ENCODE measurements at places on chromosomes 13 and 19.

DNA sequence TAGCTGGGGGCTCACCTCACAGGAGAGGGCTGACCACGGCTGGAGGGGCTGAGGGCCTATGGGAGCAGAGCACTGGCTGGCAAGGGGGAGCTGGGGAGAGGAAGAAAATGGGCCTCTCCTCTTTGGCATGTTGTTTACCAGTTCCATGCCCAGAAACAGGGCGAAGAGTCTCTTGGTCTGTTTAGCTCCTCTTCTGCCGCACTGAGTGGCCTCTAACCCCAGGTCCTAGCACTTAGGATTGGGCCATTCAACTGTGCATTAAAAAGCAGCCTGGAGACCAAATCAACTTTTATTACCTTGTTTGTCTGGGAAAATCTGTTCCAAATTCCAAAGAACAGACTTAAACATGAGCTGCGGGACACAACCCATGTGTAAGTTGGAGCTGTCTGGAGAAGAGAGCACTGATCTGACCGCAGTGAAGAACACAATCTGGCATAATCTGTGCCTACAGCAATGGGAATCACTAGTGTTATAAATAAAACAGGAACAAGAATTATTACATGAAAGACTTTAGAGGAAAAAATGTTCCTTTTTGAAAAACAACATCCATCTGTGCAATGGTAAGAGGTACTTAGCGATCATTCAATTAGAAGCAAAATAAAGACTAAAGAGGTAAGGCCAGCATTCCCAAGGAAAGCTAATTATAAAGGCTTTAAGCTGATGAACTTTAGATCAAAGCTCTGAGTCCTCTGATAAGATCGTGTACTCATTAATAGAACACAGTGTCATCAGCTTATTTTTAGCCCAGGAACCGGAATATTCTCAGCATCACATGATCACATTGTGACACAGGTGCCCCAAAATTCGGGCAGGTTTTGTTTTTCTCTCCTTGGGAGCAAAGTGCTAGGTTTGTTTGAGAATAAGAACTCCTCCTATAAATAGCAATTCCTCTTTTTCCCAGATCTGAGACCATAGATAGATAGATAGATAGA lies 243.2 kb downstream of the COL4A1 start:
- DNase-seq, result no peak

DNA sequence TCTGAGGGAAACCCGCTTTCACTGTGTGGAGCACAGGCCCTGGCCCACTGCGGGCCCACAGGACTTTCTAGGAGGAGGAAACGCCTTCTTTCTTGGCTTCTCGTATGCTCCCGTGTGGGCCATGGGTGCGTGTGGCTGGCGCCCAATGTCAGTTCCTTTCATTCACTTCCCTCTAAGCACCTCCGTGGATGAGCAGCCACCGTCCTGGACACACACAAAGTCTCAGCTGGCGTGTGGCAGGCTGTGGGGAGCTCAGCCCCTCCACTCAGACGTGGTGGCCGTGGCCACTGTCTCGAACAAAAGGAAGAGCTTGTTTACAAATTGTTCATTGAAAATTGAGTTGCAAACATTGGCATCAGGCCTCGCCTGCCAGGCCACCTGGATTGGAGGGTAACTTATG lies 240.0 kb upstream of the SGCG start:
- DNase-seq, result no peak

- DNase-seq, result no peak
Measured at GRCh38 chr13:46168341-46168740, 13.6 kb downstream of the LCP1 start.

DNA sequence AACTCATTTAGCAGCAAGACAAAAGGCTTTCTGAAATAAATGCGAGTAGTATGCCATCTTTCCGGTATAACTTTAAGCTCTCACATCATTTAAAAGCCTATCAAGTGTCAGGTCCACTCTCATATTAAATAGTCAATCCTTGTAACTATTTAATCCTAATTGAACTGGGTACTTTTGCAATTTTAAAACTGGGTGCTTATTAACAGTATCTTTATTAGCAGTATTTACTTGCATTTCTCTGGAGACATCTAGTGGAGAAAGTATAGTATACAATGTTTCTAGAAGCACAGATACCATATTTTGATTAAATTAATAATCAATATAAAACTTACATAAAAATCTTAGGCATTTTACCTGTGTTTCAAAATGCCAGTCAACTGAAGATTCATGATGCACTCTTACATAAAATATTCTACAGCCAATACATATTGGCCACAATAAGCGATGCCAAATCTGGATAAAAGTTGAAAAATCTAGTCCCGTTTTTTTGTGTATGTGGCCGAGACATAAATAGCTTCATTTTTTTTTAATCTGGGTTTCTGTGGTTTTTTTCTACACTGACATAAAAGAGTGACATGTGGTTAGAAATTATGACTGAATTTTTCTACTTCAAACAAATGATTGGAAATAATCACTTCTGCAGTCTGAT lies 4.3 kb upstream of the POSTN start:
- DNase-seq, result no peak

GRCh38 chr13:100859861-100860260 lies 185.3 kb upstream of the TMTC4 start:
- no peak for DNase-seq

- DNase-seq, result no peak
Measured at GRCh38 chr13:91115776-91116175, 231.7 kb upstream of the MIR17HG start.

DNA sequence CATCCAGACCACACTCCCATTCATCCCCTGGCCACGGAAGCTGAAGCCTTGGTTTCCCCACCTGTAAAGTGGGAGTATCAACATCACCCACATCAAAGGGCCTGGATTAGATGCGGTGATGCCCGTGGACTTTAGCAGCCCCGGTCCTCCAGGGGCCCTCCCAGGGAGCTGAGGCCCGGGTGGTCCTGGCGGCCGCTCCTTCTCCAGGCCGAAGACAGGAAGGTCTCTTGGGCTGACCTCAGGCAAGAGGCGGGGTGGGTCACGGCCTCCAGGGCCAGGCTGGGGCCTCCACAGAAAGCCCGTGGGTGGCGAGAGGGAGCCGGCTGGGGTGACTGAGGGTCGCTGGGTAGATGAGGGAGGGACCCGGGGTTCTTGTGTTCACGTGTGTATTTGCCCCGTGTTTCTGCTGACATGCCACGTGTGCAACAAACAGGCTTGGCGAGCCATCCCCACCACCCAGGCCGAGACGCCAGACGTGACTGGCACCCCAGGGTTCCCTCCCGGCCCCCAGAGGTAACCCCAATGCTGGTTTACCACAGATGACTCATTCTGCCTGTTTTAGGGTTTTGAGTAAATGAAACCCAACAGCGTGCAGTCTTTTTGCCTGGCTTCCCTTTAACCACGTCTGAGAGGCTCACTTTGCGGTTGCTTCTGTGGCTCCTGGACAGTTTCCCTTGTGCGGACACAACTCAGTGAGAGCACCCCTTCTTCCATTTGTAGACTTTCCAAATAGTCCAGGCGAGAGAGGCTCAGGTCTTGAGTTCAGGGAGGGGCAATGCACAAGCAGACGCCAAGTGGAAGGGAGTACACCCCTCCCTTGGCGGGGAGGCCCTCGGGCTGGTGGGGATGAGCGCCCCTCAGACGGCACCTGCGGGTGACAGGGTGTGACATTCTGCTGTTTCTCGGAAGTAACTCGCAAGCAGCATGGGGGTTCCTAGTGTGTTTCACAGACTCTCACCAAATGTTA lies 42.9 kb downstream of the C13orf46 start:
- no peak for DNase-seq

DNA sequence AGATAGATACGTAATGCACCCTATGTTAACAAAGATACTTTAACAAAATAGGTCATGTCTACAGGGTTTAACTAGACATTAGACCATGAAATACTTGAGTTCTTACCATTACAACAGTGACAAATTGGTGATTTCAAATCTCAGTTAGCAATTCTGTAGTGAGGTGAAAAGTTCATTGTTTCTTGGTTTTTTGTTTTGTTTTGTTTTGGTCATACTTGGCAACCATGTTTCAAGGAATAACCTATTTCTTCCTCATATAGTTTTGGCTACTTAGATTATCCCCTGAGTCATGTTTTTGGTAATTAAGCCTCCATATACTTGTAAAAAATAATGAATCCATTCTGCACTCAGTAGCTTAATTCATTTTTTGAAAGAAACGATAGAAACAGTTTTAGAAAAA lies 1200.4 kb downstream of the DIAPH3 start:
- DNase-seq, result no peak

DNA sequence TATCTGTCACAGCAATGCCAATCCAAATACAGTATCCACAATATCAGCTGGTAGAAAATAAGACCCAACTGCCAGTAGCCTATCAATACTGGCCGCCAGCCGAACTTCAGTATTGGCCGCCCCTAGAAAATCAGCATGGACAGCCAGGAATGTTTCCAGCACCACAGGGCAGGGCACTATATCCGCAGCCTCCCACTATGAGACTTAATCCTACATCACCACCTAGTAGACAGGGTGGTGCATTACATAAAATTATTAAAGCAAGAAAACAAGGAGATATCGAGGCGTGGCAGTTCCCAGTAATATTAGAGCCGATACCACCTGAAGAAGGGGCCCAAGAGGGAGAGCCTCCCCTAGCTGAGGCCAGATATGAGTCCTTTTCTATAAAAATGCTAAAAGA lies 111.3 kb downstream of the ZNF486 start:
- no peak for DNase-seq

DNA sequence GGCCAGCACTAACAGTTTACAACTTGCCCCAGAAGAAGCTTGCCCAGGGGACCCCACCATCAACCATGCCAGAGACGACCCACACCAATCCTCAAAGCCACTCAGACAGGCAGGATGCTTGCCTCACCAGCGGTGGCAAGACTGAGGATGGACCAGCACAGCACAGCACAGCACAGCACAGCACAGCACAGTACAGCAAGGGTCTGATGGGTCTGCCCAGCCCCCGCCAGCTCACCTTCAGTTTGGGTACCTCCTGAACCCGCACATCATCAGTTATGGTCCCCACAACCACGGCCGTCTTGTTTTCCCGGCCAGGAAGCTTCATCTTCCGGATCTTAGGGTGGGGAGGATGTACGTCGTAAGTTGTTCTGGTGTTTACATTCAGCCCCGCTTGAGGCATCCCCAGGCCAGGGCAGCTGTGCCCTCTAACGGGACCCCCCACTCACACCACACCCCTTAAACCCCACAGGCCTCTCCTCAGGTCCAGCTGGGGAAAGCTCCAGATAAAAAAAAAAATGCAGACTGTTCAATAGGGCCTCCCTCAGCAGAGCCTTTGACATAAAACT lies 1.7 kb upstream of the FAM83E start:
- no peak for DNase-seq

GRCh38 chr13:87537951-87538350 lies 133.2 kb upstream of the SLITRK5 start:
- DNase-seq, result no peak

DNA sequence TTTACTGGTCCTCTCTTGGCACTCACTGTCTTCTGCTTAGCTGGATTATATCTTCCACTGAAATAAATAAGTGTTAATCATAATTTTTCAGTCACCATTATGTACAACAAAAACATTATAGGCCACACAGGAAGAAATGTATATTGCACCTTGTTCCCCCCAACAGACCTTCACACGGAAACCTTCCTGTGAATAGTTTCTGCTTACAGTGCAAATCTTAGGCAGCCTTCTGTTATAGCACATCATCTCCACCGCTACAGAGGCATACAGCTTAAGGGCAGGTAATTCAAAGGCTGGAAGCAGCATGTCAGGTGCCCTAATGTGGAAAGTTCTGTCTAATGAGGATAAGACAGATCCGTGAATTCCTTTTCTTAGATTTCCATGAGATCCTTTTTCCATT lies 16.9 kb upstream of the SOHLH2 start:
- no peak for DNase-seq

DNA sequence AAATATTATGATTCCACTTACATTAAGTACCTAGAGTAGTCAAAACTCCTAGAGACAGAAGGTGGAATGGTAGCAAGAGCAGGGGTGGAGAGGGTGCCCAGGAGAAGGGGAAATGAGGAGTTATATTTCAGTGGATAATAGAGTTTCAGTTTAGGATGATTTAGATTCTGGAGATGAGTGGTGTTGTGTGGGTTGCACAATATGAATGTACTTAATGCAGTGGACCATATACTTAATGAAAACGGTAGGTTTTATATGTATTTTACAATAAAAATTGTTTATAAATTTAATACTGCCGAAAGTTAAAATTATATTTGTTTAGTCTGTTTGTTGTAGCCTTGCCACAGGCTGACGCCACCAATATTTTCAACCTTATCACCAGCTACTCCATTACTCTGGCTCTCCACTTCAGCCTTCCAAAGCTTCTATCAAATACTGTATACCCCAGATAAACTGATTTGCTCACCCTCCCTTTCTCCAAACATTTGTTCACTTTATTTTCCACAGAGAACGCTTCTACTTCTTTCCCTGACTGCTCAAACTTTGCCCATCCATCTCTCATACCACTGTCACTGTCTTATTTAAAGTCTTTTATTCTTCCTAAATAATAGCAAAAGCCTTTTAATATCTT lies 1.4 kb upstream of the RBM26 start:
- DNase-seq, result no peak

DNA sequence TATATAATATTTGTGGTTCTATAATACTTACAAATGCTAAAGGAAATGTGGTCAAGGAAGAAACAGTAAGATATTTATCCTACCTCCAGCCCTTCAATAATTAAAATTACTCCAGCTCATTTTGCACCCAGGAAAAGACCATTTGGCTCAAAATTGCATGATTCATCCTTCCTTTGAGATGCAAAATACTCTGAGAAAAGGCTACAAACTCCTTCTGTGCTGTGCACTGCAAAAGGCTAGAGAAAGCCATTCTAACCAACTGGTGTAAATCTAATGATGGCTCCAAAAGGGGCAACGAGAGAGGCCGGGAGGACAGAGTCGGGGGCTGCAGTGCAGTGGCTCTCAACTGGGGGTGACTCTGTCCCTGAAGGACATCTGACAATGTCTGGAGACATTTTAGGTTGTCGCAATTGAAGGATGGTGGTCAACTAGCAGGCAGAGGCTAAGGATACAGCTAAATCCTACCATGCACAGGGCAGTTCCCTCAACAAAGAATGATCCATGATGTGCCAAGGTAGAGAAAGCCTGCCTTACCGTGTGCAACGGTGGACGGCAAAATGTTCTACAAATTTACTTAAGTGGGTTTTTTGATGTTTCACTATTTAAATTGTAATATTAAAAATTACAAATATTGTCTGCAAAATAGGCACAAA lies 32.6 kb downstream of the SLC7A1 start:
- DNase-seq, result no peak

- DNase-seq, result no peak
Measured at GRCh38 chr13:49527123-49527522, 31.4 kb downstream of the PHF11 start.

- DNase-seq, result no peak
Measured at GRCh38 chr19:35451338-35452096, 3.5 kb downstream of the FFAR2 start.
